ENCODE measurements at places on chromosomes 1 and 21.

DNA sequence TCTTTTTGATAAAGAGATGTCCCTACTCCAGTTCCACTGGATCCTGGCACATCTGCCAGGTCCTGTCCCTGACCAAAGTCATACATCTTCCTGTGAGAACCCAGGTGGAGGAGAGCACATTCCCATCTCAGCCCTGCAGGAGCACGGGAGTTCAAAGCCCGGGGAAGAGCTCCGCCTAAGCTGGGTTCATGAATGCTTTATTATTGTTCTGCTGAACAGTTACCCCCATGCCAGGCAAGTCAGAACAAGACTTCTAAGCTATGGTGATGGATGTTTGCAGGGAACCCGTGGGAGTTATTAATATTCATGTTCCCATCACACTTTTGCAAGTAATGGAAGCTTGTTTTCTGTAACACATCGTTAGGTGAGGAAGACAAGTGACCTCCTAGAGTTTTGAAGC is 62.9 kb downstream of the SEC16B start:
- DNase-seq: no peak

DNA sequence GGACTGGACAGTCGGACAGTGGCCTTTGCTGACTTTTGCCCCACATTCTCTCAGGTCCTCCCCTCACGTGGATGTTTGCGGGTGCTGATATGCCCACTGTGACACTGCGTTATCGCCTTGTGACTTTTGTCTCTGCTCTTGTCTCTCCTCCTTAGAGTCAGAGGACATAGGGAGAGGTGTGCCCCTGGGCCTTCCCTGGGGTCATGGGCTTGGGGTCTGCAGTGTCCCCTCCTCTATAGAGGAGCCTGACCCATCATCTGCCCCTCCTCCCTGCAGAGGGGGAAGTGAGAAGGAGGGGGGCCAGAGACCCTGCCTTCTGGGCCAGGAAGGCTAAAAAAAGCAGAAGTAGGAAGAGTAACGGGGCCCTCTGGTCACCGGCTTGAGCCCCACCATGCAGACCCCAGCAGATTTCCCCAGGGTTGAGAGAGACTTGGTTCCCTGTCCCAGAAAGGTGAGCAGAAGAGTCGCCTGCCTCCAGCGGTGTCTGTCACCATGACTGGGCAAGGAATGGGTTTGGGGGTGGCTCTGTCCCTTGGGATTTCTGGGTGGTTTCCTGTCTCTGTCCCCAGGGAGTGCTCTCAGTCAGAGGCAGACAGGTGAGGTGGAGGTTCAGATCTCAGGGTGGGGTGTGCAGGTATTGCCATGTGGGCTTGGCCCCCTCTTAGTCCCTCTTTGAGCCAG is 13.3 kb downstream of the RPS6KA1 start:
- DNase-seq: no peak

- no peak for DNase-seq
Measured at GRCh38 chr1:83942914-83943313, 56.0 kb downstream of the TTLL7 start.

DNA sequence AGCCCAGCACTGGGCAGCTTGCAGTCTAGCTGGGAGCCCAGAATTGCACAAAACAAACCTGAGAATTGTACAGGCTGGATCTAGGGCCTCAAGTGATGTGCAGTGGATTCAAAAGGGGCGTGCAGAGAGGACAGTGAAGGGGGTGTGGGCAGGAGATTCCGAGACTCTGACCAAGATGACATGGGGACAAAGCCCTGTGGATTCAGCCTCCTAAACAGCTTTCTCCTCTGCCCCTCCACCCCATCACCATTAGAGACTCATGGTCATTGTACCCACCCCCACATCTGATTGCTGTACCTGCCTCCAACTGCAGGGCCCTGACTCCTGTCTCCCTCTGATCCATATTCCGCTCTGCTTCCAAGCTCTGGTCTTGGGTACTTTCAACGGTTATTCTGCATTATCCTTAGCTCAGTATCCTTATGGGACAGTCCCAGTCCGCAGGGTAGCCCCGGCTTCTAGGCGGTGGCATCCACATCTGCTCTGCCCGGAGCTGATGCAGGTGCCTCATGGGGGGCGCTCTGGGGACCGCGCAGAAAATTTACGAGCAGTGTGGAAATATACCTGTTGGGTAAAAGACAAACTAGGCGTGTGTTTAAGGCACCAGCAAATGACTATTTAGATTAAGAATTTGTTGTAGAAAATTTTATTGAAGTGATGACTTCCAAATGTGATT is 1.7 kb upstream of the BMP8A start:
- DNase-seq: no peak

- DNase-seq: no peak
Measured at GRCh38 chr1:34824817-34825454, 32.1 kb downstream of the GJA4 start.

- no peak for DNase-seq
Measured at GRCh38 chr1:165524639-165525285, 19.0 kb upstream of the LRRC52 start.

DNA sequence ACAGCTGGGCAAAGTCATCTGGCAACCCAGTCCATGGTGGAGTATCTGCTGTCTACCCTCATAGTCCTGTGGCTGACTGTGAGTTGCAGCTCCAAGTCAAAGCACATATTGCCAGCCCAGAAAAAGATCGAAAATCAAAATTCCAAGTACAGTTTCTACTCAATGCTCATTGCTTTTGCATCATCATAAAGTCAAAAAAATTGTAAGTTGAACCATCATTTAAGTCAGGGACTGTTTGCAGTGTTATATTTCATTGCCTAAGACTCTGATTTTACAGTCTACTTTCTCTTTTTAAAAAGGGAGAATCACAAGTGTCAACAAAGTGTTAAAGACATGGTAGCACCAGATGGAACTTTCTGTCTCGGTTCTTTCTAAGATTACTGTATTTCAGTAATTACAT is 22.7 kb upstream of the MAN1C1 start:
- no peak for DNase-seq

DNA sequence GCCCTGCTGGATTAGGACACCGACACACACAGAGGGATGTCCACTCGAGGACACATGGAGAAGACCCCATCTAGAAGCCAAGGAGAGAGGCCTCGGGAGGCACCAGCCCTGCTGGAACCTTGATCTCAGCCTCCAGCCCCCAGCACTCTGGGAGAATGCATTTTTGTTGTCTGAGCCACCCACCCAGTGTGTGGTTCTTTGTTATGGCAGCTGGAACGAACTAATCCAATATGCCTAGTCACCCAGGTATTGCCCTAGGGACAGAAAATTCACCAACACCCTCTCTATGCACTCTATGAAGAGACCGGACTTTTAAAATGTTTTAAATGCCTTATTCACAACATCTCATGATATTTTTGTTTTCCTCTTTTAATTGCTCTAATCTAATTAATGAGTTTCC is 117.4 kb downstream of the CRYAA start:
- no peak for DNase-seq

GRCh38 chr1:8987881-8988617 is 38.2 kb downstream of the SLC2A7 start:
- DNase-seq: no peak

DNA sequence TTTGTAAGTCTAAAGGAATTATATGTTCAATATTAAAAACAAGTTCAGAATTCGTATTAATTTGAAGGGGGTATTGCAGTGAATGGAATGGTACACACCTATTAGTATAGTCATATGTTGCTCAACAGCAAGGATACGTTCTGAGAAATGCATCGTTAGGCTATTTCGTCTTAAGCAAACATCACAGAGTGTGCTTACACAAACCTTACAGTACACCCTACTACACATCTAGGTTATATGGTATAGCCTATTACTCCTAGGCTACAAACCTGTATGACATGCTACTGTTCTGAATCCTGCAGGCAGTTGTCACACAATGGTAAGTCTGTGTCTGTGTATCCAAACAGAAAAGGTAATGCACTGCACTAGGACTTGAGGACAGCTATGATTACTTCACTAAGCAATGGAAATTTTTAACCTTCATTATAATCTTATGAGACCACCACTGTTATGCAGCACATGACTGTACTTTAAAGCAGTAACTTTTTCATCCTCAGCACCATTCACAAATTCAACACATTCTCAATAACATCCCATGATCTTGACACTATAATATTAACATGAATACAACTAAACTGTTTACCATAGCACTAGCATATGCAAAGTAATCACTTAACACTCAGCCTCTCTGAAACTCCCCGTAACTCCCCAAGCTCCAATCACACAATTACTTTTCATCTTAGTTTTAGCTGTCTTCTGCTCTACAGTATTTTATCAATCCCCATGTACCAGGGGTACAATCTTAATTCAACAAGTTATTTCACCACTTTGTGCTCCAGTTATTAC is 14.4 kb upstream of the PSMG1 start:
- DNase-seq: no peak

Measured in kidney epithelial cell (primary cell).